ENCODE measurements at places on chromosomes 12 and 14.

DNA sequence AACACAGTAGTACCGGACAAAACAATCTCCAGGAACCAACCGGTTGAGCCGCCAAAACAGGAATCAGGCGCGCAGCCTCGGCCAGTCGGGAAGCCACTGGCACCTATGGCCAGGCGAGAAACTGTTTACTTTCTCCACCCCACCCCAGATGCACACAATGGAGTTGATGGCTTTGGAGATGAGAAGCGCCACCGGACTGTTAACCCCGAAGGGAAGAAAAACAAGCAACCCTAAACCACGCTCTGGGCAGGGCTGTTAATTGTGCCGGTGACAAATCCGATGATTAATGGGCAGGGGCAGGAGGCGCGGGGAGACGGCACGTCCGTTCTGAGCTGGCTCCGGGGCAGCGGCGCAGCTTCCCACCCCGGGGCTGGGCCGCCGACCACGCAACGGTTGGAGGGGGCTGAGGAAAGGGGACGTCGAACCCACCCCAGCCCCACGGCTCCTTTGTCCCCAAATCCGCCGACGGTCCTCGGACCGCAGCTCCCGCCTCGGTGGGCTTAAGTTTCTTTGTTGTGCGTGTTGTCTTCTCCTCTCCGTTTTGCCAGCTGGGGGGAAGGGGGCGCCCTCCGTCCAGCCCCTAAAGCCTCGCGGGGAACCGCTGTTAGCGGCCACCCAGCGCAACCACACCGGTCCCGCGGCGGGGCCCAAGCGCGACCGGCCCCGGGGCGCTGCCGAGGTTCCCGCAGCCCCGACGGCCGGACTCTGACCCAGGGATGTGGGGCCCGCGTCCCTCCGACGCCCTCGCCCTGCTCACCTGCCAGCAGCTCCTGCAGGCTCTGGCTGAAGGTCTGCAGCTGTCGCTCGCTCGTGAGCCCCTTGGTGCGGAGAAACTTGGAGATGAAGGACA is 790 bp downstream of the BTG1 start:
- no peak for DNase-seq

GRCh38 chr12:86513226-86513625 is 257.0 kb upstream of the MGAT4C start:
- DNase-seq: no peak

GRCh38 chr12:13152281-13152680 is 44.2 kb upstream of the EMP1 start:
- no peak for DNase-seq

DNA sequence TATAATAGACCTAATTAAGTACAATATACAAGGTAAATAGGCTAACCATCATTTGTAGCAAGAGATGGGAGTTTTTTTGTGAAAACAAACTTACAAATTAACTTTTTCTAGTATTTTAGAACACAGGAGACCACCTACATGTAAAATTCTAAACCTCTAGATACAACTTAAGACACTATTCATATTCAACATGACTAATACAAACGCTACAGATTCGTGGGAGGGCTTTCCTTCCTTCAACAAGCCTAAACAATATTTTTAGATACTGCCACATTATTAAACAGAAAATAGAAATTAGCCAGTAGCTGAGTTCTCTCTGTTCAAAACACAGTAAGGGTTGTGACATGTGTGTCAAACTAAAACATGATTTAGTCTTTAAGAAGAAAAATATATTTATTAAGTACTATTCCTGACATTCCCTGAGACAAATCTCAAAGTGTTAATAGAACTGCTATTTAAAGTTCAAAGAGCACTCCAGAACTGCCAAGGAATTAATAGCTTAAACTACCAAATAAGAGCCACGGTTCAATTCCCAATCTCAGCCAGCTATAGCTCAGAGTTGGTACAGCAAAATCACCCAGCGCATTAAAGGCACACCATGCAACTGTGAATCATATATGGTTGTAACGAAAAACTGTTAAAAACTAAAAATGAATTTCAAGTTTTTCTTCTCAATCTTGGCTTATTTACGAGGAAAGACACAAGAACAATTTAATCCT is 10.7 kb downstream of the MED13L start:
- no peak for DNase-seq

DNA sequence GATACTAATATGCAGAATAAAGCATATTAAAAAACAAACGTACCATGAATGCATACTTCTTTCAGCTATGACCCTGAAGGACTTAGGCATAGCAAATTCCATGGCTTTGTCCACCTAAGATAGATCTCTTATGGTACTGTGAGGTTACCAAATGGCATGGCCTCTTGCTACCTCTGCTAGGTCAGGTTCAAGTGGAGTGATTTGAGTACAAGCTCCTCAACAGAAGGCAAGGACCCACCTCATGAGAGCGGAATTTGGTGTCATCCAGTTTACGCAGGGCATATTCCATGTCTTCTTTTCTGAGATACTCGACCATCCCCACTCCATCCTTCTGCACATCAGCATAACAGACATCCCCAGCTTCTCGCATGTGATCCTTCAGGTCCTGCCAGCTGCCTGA is 5.8 kb downstream of the SRSF9 start:
- no peak for DNase-seq

DNA sequence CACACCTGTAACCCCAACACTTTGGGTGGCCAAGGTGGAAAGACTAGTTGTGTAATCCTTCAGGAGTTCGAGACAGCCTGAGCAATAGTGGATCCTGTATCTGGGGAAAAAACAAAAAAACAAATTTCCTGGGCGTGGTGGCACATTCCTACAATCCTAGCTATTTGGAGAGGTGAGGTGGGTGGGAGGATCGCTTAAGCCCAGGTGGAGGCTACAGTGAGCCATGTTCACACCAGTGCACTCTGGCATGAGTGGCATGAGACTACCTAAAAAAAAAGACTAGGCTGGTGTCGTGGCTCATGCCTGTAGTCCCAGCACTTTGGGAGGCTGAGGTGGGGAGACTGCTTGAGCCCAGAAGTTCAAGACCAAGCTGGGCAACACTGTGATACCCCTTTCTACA is 17.2 kb downstream of the PTGES3 start:
- no peak for DNase-seq

GRCh38 chr12:132550830-132551640 is 59.3 kb downstream of the LRCOL1 start:
- DNase-seq: no peak

DNA sequence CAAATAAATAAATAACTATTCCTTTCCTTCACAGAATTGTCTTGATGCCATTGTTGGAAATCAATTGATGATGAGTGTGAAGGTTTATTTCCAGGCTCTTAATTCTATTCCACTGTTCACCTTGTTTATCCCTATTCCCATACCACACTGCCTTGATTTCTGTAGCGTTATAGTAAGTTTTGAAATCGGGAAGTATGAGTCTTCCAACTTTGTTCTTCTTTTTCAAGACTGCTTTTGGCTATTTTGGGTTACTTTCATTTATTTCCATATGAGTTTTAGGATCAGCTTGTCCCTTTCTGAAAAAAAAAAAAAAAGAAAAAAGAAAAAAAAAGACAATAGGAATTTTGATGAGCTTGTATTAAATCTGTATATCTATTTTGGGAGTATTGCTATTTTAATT is 9.3 kb upstream of the CDK2AP1 start:
- no peak for DNase-seq

GRCh38 chr12:92973614-92974013 is 44.5 kb upstream of the EEA1 start:
- DNase-seq: no peak

GRCh38 chr14:59239022-59239421 is 50.6 kb downstream of the DAAM1 start:
- no peak for DNase-seq

DNA sequence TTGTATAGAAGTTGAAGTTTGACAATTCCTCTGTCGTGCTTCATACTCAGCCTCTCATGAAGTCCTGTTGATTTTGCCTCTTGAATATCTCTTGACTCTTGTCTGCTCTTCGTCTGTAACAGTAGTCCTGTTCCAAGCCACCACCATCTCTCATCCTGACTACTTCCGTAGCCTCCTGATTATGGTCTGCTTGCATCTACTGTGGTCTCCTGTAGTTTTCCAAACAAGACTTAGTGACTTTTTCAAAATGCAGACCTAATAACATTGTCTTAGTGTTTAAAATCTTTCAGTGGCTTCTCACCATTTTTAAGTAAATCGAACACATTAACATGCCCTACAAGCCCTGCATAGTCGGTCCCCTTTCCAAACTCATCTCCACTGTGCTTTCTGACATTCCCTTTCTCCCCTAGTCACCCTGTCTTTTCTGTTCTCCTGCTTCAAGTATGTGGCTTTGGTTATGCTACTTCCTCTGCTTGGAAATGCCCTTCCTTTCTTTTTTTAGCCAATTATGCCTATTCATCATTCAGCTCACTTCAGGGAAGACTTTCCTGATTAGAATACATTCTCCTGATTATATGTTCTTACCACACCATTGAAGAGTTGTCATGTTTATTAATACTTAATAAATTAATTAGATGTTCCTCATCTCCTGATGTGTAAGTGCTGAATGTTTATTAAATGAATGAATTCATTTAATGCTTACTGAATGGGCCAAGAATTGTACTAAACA is 2.0 kb downstream of the SCYL2 start:
- no peak for DNase-seq

GRCh38 chr14:78314484-78314883 is 144.3 kb downstream of the NRXN3 start:
- DNase-seq: no peak

DNA sequence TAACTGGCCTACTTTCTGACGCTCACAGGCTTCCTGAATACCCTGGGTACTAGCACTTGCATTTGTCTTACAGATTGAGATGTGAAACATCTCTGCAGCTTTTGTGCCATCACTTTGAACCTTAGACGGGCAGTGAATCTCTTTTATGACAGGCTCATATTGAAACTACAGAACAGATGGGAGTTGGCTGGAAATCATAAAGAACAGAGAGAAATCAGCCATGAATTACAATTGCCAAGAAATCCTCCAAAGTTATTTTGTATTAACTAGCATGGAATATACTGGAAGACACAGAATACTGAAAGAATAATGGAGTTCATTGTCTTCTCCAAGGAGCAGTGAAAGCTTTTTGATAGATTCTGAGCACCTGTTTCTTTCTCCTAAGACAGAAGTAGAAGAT is 32.7 kb downstream of the MYF5 start:
- no peak for DNase-seq

DNA sequence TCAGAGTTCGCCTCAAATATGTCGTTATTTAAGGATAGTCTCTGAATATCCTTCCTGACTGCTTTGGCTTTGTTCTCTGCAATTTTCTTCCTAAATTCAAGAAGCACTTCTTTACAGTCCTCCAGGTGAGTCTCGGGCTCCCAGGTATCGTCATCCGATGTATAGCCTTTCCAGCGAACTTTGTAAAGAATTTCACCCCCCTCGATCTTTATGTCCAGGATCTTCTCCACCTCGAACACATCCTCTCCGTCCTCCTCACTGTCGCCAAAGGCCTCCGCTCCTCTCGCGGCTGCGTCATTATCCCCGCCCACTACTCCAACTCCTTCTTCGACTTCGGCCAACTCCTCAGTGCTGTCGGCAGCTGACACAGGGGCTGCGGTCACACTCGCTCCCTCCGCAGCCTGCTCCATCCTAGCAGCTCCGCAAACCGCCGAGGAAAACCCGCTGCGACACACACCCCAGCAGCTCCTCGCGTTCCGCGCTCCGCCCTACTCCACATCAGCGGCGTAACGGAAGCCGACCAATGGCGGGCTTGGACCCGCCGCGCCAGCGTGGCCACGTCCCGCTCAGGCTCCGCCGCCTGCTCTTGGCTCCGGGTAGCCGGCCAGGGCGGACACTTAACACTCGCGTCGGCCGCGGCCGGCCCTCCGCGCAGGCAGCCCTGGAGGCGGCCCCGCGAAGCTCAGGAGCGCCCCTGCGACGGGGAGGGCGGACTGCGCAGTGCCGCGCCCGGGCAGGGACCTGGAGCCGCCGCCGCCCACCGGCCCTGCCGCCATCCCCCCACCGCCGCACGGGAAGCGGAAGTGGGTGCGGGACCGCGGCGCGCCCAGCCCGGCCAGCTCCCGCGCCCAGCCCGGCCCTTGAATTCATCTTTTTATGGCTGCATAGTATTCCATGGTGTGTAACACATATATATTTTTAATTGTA is 4.1 kb downstream of the CD163L1 start:
- DNase-seq: no peak

- no peak for DNase-seq
Observed at GRCh38 chr14:79082883-79083282, 912.7 kb downstream of the NRXN3 start.

DNA sequence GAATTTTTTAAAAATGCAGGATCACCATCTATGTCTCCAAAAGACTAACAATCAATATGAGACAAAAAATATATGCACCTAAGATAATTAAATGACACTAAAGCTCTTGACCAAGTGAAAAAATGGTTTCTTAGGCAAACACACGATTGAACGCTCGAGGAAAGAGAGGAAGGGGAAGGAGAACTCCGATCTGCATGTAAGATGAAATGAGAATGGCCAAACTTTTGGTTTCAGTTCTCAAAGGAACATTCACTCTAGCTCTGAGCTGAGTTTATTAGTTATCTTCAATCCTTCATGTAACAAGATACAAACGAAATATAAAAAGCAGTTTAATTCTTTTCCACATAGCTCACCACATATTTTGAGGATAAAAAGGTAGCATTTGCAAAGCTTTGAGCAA is 2.8 kb downstream of the DYRK4 start:
- DNase-seq: no peak

- no peak for DNase-seq
Observed at GRCh38 chr12:122366685-122367475, 55.6 kb downstream of the CLIP1 start.

DNA sequence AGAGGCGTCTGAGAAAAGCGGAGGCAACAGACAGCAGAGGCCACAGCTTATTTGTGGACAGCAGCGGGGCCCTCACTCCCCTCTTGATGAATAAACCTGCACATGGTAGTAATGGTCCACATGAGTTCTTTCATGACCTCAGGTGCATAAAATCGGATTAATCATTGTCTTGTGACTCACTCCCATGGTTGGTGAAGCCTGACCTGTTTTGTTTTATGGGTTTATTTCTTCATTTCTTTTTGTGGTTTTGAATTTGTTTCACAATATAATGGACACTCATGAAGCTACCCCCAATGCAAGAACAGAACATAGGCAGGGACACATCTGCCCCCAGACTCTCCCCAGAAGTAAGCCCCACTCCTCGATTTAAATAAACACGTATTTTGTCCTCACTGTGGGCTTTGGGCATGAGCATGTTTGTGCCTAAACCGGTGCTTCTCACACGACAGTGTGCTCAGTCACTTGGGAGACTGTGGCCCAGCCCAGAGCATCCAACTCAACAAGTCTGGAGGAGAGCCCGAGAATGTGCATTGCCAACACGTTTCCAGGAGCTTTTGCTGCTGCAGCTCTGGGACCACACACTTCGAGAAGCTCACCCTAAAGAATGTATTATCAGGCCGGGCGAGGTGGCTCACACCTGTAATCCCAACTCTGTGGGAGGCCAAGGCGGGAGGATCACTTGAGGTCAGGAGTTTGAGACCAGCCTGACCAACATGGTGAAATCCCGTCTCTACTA is 116.1 kb downstream of the SCARB1 start:
- DNase-seq: no peak

DNA sequence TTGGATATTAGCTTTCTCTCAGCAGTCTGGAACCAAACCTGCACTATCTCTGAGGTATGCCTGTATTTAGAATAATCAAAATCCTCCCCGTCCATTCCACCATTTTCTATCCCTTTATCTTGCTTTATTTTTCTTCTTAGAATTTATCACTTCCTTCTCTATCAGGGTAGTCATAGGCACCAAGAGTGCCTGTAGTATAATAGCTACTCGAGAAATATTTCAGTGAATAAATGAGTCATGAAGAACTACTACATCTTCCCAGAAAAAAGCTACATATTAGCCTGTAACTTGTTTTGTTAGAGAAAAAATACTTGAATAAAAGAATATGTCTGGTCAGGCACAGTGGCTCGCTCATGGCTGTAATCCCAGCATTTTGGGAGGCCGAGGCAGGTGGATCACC is 4.3 kb downstream of the SLC2A14 start:
- no peak for DNase-seq

All from glomerular endothelial cell (primary cell).